ENCODE measurements at places on chromosomes 5 and 9.

GRCh38 chr5:128681096-128681495, 143.1 kb upstream of the FBN2 start:
- DNase-seq = no peak

GRCh38 chr9:2639786-2640185, 18.2 kb downstream of the VLDLR start:
- DNase-seq = no peak

DNA sequence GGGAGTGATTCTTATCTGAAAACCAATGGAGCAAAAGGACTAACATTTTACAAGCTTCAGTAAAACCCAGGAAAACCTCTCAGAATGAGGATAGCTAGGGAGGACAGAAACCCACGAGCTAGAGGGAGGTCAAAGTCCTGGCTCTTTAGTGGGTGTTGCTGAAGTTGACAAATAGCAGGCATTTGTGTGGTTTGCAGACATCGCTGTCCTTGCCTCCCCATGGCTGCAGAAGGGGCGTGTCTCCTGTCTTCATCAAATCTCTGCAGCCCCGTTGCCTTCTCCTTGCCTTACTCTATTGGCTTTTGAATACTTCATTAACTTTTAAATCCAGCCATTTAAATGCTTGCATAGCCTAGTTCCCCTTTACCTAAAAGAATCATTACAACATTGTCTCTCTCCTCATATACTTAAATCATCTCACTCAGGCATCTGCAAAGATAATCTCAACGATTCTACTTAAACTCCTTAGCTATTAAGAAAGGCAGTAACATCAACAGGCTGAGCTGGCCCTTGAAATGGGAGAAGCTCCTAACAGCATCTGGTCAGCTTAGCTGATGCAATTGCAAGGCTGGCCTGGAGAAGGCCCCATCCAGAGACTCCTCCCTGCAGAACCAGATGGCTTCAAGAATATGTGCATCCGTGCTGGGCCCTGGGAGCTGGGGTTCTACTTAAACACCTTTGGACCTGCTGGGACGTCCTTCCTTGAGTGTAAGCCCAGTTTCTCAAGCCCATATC, 152.8 kb upstream of the TAS2R1 start:
- no peak for DNase-seq

- no peak for DNase-seq
Measured at GRCh38 chr5:34005681-34006080, 2.2 kb downstream of the AMACR start.

GRCh38 chr9:32413424-32413823, 29.0 kb downstream of the ACO1 start:
- DNase-seq = no peak

- peak; percentile 22 for DNase-seq
Measured at GRCh38 chr5:74766418-74766848, 484 bp downstream of the GFM2 start.

DNA sequence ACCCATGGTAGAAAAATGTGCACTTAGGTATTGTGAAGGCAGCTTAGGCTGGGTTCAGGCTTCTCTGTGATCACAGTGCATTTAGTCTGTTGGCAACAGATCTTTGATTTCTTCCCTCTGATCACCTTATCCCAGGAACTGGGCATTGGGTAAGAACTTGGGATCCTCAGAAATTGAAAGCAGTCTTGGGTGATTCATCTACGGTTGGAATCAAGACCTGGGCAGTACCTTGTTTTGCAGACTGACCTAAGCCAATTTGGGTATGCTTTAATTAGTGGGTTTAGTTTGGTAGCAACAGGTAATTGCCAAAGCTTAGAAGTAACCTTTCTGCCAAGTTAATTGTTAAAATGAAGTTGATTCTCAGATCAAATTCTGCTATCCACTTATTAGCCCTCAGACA, 17.8 kb downstream of the ENTREP1 start:
- no peak for DNase-seq

DNA sequence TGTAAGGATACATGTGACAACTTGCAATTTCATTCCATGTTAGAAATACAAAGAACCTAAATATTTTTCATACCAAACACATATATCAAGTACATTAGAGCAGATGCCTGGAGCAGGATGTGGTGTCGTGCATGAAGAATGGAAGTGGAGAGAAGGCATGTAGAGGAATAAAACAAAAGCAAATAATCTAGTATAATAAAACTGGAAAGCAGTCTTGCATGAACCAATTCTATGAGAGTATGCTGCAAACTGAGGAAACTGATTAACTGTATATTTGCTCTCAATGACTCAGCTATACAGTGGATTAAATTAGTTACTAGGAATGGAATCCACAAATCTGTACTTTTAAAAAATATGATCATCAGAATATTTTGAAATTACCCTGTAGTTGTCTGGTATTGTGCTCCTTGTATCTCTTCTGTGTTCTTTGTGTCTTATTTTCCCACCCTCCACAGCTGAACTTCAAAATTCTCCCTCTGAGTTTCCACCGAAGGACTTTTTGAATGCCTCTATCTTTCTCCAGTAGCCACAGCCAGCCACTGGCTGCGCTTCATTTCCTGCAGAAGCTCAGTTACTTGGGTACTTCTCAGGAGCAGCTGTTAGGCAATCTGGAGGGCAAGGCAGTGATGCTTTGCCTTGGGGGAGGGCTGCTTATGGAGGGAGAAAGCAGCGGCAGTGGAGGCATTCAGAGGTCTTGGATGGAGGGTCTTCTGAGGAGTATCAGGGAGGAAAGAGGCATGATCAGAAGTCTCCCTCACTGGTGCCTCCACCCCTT, 608.0 kb downstream of the BRINP1 start:
- no peak for DNase-seq

GRCh38 chr5:1052641-1053390, 44.2 kb downstream of the NKD2 start:
- DNase-seq = no peak

GRCh38 chr9:209143-209758, 5.4 kb upstream of the DOCK8 start:
- DNase-seq = no peak

DNA sequence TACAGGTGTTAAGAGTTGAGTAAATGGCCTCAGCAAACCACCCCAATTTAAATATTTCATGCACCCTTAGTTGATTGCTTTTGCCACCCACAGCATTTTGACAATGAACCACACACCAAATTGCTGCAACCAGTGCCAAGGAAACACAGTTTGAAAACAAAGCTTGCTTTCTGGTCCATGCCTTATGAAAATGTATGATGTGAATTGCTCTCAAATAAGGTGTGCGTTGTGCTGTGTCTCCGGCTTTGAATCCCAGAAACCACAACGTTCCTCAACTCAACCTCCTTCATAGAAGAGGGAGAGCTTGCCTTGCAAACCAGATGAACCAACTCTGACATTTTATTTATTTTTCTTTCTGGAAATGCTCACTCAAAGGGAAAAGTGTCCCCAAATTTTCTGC, 762.7 kb downstream of the TLE1 start:
- no peak for DNase-seq

- DNase-seq = no peak
Measured at GRCh38 chr5:90843443-90843842, 284.8 kb downstream of the ADGRV1 start.

GRCh38 chr5:109718632-109719031, 28.9 kb downstream of the MAN2A1 start:
- no peak for DNase-seq

GRCh38 chr5:16864631-16865131, 71.4 kb downstream of the MYO10 start:
- no peak for DNase-seq

GRCh38 chr5:124365361-124365801, 381.1 kb downstream of the ZNF608 start:
- no peak for DNase-seq

DNA sequence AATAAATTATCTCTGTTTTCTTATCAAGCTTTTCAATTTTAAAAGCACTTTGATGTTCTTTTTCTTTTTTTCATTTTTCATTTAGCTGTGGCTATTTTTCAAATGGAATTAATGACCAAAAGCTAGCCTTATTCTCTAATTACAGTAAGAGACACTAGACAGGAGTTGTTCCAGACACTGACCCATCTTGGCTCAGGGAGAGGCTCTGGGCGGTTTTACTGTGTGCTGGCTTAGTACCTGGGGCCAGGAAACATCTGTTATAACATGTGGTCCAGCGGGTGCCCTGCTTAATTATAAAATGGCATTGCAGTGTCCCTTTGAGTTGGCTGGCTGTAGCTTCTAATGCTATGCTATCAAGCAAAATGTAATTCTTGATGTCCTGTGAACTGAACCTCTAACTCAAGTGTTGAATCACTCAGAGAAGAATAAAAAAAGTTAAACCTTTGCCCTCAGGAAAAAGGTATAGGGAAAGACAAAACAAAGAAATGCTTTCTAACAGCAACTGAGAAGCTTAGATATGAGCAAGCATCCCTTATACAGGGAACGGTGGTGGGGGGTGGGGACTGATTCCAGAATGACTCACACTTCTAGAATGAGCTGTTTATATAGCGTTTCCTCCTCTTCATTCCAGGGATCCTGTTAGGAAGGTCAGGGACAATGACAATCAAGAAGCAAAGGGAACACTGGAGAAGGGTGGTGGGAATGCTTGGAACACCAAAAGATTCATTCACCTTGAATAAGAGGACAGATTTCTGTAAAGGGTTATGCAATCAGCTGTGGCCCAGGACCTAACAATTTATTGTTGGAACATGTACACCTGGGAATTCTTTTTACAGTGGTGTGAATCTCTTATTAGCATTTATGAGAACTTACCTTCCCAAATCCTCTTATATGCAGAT, 58.7 kb upstream of the NFIB start:
- DNase-seq = no peak

DNA sequence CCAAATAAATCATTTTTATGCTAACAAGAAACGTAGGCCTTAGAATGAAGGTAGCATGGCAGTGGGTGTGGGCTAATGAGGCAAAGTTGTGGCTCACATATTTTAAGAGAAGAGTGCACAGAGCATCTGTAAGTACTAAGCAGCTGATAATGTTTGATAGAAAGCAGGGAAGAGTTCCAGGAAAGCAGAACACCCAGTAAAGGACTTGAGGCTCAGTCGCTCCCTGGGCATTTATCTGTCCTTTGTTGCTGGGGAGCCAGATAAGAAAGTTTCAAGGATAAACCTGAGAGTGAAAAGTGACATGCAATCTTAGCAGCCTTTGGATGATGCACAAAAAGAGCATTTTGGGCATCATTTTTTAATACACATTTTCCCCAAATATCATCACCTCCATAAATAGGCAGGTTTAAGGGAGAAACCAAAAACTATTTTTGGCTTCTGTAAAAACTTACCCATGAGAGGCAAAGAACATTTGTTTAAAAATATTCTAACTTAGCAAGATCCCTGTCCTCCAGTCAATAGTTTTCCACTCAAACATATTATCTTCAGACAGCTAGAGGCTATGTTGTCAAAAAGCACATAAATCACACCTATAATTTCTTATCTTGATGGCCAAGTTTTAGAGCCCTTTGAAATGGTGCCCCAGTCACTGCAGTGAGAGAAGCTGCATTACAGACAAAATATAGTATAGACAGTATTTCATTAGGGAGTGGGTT, 3.4 kb downstream of the FREM1 start:
- no peak for DNase-seq

DNA sequence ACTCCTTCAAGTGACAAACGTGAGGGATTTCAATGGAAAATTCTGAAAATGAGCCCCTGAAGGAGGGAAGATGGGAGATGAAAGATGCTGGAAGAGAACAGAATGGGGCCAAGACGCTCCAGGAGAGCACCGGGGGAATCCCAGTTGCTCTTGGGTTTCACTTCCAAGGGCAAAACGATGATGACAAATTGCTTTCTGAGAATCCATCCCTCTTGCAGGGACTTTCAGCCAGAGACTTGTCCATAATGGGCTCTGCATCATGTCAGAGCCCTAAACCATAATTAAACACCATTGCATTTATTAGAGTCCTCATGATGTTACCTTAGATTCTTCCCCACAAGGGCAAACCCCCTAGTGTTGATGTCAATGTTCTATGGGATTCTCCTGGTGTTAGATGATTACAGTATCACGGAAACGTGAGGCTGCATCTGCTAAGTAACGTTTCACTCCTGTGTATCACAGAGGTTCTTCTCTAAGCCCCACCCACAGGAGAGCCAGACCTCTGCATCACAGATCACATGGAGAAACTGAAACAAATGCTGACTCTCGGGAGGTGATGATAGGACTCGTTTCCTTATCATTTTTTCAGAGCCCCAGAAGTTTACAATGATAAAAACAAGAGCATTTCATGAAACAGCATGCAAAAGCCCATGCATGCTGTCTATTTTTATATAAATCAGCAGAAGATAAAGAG, 114.4 kb downstream of the TENT4A start:
- no peak for DNase-seq

GRCh38 chr9:115945009-115945431, 208.6 kb upstream of the PAPPA start:
- DNase-seq = no peak

DNA sequence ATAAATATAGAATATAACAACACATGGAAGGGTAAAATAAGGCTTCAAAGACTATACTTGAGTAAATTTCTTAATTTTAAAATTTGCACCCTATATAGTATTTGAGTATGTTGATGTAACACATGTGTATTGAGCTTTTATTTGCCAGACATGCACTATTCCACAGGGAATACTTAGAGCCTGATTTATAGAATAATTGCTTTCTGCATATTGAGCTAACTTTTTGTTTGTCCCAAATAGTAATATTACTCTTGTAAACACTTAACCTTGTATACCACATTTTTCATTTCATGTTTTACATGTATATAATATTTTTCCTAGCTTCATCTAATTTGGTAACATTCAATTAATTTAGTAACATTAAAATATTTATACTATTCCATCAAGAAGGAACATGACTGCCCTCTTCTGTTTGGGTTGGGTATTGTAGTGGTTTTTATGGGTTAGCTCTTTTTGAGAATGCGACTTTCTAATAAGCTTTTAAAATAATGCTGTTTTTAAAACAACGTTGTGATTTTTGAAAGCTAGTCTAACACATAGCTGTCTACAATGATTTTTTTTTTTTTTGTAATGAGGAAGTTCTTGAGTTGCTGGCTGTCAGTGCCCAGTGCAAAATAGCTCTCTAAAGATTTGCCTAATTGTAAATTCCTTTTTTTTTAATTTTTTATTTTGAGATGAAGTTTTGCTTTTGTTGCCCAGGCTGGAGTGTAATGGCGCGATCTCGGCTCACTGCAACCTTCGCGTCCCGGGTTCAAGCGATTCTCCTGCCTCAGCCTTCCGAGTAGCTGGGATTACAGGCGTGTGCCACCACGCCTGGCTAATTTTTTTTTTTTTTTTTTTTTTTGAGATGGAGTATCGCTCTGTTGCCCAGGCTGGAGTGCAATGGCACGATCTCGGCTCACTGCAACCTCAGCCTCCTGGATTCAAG, 4.8 kb downstream of the SUB1 start:
- DNase-seq = no peak

GRCh38 chr5:89060768-89061167, 177.8 kb upstream of the MEF2C start:
- DNase-seq = no peak

- no peak for DNase-seq
Measured at GRCh38 chr9:89920131-89920530, 315.3 kb downstream of the GADD45G start.

GRCh38 chr5:151243564-151243963, 9.4 kb upstream of the GM2A start:
- no peak for DNase-seq

Measured in GM12892 (cell line).